Astrocyte (in vitro differentiated cells and primary cell): ENCODE measurements at places on chromosomes 2 and 18. TPM values are rescaled to one million over a fixed set of nuclear protein-coding genes. Genes with fewer than 3 reads are reported as not detected.

The FHOD3 gene
- total RNA-seq, result 5.9 and 6.1 TPM in 2 replicates

The G6PC2 gene
- not detected in 2 replicates for total RNA-seq

The EML4 gene
- 68.2 and 71.9 TPM in 2 replicates for total RNA-seq

The DCDC2C gene
- not detected in 2 replicates for total RNA-seq

The LYPD6B gene
- total RNA-seq, result 1.1 and 1.2 TPM in 2 replicates

The EVX2 gene
- total RNA-seq, result not detected in 2 replicates

The SCYGR2 gene
- not detected in 2 replicates for total RNA-seq

The PAX3 gene
- not detected in 2 replicates for total RNA-seq
